ENCODE measurements at places on chromosomes 2 and 18. TPM values are rescaled to one million over a fixed set of nuclear protein-coding genes. Genes with fewer than 3 reads are reported as not detected.

- DNase-seq, result no peak
Measured at GRCh38 chr2:105771836-105772235, 27.1 kb downstream of the NCK2 start.

DNA sequence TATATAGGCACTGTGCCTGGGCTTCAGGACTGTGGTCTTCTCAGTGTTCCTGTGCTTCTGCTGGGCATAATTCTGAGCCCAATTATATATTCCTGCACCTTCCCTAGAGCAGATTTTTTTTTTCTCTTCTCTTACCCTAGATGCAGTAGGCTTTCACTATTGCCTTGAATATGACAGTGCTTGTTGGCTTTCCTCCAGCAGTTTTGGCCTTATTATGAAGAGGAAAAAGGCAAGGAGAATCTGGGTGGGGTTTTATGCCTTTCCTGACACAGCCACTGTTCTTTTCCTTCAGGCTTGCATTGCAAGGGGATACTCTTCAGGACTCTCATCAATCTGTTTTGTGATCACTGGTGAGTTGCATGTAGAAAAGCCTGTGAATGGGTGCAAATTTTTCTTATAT, 221.9 kb upstream of the CELF4 start:
- DNase-seq, result no peak

CDKL4 gene
- 2.7 TPM for total RNA-seq

PDE11A gene
- total RNA-seq, result 0.25 TPM

Data from vagina (tissue), 2 donors.